ENCODE measurements at places on chromosomes 1 and 21.

- H3K36me3 ChIP-seq = no peaks in the 10 kb centered on the region
- H3K27me3 ChIP-seq = peaks cover 7% of the 10 kb centered on the region
- no peak overlapping the region for H3K4me3 ChIP-seq
- DNase-seq = no peak
- H3K4me1 ChIP-seq = peaks cover 4% of the 10 kb centered on the region
Observed at GRCh38 chr21:42567861-42568260, 54.2 kb downstream of the SLC37A1 start.

GRCh38 chr1:55146781-55147180 is 68.4 kb downstream of the USP24 start:
- no peak for DNase-seq
- H3K4me1 ChIP-seq = no peaks in the 10 kb centered on the region
- H3K27me3 ChIP-seq = no peaks in the 10 kb centered on the region
- no peak overlapping the region for H3K4me3 ChIP-seq
- H3K36me3 ChIP-seq = peaks cover 47% of the 10 kb centered on the region

DNA sequence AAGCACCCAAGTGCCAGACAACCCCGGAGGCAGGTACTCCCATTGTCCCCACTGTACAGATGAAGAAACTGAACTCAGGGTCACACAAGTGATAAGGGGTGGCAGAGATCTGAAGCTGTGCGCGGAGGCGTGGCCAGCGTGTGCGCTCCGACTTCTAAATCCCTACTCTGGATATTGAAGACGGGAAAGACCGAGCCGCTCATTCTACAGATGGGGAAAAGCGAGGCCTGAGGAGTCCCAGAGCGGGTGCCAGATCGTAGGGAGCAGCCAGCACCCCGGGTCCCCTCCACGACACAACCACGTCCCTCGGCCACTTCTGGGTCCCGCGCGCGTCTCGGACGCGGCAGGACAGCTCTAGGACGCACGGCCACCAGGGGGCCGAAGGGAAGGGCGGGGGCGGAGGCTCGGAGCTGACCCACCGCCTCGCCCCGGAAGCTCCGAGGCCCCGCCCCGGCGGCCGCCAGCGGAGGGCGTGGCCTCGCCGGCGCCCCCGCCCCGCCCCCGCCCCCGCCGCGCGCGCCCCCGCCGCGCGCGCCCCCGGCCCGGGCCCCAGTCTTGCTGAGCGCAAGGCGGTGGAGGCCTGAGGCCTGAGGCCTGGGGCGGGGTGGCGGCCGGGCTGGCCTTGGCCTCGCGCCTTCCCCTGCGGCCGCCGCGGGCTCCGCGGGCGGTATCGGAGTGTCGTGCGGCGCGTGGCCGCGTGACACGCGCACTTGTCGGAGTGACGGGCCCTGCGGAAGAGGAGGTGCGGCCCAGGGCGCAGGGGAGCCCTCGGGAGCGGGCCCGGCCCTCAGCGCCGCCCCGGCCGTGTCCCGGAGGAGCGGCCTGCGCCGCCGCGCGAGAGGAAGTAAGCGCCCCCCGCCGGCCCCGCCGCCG is at the start of gene H6PD:
Gene H6PD (plus strand): TSS at position 552 of the 873 bp plus-strand sequence. CDS start 10,161 bp downstream, outside the sequence.
- peak; percentile 76 for DNase-seq
- peaks cover 4% of the 10 kb centered on the region for H3K27me3 ChIP-seq
- H3K36me3 ChIP-seq = no peaks in the 10 kb centered on the region
- peaks cover 74% of the 10 kb centered on the region for H3K4me1 ChIP-seq
- peak within 1 kb of the TSS; percentile 92 for H3K27ac ChIP-seq

- no peaks in the 10 kb centered on the region for H3K4me1 ChIP-seq
- no peak for DNase-seq
- no peaks in the 10 kb centered on the region for H3K36me3 ChIP-seq
- no peak overlapping the region for H3K4me3 ChIP-seq
- no peaks in the 10 kb centered on the region for H3K27me3 ChIP-seq
- H3K27ac ChIP-seq = no peak overlapping the region
Observed at GRCh38 chr1:176051402-176051801, 155.7 kb downstream of the COP1 start.

- no peak for DNase-seq
- no peak overlapping the region for H3K27ac ChIP-seq
- no peaks in the 10 kb centered on the region for H3K27me3 ChIP-seq
Observed at GRCh38 chr1:75795703-75796193, 934 bp upstream of the MSH4 start.

DNA sequence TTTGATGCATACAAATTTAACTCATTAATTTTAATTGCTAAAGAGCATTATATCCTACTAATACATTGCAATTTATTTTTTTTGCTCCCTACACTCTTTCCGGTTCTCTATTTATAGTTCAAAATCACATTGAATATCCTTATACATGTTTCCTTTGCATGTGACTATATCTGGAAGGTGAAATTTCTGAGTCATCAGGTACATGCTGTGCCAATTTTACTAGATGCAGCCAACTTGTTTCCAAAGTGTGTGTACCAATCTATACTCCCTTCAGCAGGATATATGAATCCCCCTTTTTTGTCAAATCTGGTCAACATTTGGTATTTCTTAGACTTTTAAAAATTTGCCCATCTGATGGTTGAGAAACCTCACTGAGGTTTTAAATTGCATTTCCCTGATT is 602.9 kb upstream of the CAMK1G start:
- no peaks in the 10 kb centered on the region for H3K36me3 ChIP-seq
- DNase-seq = no peak
- H3K27me3 ChIP-seq = no peaks in the 10 kb centered on the region
- no peaks in the 10 kb centered on the region for H3K4me1 ChIP-seq

GRCh38 chr1:26787381-26787705 is 407 bp upstream of the PIGV start:
- H3K27ac ChIP-seq = peak overlapping the region; percentile 97
- H3K4me3 ChIP-seq = peak overlapping the region; percentile 89
- H3K4me1 ChIP-seq = peaks cover 68% of the 10 kb centered on the region
- no peaks in the 10 kb centered on the region for H3K36me3 ChIP-seq
- no peaks in the 10 kb centered on the region for H3K27me3 ChIP-seq
- no peak for DNase-seq

DNA sequence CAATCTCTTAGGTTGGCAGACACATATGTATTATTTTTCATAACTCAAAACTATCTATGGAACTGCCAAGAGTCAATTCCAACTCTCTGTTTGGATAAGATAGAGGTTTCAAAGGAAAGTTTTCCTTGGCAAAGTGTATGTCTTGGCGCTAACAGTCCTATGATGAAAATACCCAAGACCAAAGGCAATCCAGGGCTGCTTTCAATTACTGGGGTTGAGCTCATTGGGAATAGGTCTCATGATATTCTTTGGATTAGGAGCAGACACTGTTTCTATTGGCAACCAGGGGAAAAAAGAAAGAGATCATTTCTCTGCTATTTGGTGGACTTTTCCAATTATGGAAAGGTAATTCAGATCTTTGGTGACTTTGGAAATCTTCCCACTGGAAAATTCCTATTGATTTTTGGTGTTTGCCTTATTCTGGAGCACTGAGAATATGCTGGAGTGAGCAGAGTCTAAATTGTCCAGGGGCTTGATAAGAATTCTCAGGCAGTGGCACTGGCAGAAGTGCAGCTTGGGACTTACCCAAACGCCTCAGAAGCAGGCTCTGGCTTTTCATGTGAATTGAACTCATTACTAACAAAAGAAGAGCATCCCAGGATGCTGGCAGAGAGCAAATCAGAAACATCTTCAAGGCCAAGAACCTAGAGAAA is 20.4 kb upstream of the PLXNA2 start:
- no peak for DNase-seq
- no peak overlapping the region for H3K4me3 ChIP-seq
- peaks cover 10% of the 10 kb centered on the region for H3K27me3 ChIP-seq
- H3K36me3 ChIP-seq = no peaks in the 10 kb centered on the region
